ENCODE measurements at places on chromosomes 1 and 21.

DNA sequence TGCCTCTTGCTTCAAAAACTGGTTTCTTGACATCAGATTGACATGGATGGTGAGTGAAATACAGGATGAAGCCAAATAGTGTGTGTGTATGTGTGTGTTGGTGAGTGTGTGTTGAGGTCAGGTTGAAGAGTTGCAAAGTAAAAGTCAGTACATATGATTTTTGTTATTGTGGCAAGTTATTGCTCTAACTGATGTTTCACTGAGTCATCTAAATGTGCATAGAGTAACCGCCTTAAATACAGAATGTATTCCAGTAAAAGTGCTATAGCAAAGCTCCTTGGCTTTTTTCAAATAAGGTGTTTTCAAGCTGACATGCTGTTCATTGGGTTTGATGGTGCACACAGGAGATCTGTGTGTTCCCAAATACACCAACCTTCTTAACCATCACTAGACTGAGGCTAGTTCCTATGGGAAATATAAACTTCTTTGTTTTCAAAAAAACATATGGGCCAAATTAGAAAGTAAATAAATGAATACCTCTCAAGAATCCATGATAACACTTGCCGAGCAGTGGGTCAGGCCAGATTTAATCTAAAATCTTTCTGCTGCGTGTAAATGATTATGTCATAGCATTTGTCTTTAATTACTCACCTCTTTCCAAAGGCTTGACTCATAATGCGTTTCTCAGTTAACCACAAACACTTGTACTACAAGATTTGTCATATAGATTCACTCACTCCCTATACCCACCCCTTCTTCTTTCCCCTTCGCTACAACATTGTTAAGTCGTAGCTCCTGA, 151.1 kb downstream of the LYPLAL1 start:
- DNase-seq: no peak

DNA sequence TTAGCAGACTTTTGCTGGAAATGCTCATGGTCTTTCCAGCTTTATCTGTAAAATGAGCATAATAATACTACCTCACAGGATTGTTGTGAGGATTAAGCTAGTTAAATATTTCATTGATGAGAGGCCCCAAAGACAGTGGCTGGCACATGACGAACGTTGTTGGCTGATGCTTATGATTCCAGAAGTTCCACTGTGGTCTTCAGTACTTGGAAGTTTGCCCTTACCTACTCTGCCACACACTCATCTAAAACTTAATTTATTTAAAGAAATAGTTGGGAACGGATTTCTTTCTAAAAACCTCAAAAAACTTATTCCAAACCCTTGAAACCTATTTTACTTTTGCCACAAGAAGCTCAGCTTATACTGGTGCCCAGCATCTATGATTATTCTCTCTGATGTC, 170.7 kb downstream of the DHRS3 start:
- no peak for DNase-seq

GRCh38 chr1:157469752-157470675, 82.3 kb downstream of the FCRL5 start:
- DNase-seq: no peak

GRCh38 chr1:227465256-227465655, 98.1 kb upstream of the ZNF678 start:
- DNase-seq: no peak

DNA sequence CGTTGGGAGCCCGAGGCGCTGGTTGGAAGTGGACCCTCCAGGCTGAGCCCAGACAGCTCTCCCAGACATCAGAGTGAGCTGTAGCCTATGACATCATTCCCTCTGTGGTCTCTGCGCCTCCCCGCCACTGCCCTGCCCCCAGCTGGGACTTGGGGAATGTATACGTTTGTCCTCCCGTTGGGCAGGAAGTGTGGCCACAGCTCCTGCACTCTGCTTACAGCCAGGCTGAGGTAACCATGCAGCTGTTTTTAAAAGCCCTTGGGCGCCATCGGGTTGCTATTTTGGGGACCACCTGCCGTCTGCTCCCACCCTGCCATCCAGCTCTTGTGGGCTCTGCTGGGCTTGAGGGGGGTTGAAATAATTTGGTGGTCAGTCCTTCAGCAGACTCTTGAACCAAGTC, 7.8 kb downstream of the VASH2 start:
- DNase-seq: no peak

DNA sequence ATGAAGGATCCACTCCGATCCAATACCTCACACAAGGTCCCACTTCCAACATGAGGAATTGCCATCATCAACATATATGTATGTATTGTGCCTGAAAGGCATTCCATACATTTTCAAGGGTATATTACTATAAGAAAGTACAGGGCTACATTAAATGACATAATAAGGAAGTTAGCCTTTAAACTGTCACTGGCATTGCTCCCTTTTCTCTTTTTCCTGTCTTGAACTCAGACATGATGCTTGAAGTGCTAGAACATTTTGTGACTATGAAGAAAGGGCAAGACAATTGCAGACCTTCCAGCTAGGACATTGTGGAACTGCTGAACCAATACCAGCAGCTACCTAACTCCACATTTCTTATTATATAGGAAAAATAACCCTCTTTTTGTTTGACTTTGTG, 2.9 kb upstream of the TSPAN2 start:
- DNase-seq: no peak

- no peak for DNase-seq
Measured at GRCh38 chr1:6860401-6860800, 75.1 kb downstream of the CAMTA1 start.

- DNase-seq: no peak
Measured at GRCh38 chr1:202685641-202686040, 24.6 kb downstream of the SYT2 start.

DNA sequence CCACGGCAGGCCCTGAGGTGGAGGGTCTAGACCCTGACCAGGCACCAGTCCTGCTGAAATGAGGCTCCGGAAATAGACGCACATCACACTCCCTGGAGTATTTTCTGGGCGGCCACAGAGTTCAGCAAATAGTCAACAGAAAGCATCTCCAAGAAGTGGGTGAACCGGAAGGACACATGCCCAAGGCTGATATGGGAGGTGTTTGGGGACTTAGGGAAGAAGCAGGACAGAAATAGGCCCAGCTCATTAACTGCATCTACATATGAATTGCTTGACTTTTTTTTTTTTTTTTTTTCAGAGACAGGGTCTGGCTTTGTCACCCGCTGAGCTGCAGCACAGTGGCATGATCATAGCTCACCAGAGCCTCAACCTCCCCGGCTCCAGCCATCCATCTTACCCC, 36.5 kb upstream of the GPR157 start:
- no peak for DNase-seq

GRCh38 chr1:25180996-25181395, 51.3 kb downstream of the SYF2 start:
- DNase-seq: no peak

DNA sequence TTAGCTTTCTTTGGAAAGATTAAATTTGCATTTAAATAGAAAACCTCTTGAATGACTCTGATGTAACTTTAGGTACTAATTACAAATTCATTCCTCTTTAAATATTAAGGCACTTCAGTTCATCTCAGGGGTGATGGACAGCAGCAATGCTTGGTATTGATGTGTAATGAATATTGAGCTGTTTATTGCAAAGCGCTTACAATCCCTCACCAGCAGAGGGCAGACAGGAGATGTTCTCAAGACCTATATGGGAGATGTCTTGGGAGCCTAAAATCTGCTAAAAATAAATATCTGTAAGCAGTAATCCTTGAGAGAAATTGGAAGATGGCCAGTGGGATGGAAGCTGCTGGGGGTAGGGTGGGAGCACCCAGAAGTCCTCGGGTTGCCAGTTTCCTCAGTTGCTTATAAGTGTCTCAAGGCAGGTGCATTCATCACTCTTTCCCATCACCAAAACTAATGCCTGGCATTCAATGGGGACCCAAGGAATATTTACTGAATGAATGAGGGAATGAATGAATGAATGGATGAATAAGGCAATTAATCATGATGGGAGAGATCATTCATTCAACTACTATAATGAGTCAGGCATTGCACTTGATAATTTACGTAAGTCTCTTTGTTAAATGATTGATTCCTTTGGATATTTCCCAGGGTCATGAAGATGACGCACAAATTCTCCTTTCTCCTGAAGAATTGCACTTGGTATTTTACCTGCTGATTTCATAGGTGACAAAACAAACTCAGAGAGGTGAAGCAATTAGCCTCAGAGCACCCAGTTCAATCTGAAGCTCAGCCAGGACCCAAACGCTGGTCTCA, 2.3 kb downstream of the KLHDC8A start:
- no peak for DNase-seq

DNA sequence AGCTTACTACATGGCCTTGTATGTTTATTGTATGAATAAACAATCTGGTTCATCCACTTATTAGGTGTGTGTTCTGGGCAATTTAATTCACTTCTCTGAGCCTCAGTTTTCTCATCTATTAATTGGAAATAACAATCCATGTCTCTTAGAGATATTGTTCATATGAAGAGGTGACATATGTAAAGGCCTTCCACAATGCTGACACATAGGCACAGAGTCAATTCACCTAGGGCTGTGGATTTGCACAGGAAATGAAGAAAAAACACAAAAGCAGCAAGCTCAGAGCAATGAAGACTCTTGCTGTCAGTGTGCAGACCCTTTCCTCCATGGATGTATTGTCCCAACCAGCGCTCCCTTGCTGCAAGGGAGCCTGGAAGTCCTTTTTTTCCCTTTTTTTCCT, 195.2 kb upstream of the CAMK1G start:
- no peak for DNase-seq

GRCh38 chr1:10105484-10105883, 72.7 kb downstream of the UBE4B start:
- DNase-seq: no peak

GRCh38 chr1:207876131-207876530, 34.8 kb downstream of the CD34 start:
- DNase-seq: no peak

- no peak for DNase-seq
Measured at GRCh38 chr1:36402504-36402890, 4.8 kb upstream of the LSM10 start.

DNA sequence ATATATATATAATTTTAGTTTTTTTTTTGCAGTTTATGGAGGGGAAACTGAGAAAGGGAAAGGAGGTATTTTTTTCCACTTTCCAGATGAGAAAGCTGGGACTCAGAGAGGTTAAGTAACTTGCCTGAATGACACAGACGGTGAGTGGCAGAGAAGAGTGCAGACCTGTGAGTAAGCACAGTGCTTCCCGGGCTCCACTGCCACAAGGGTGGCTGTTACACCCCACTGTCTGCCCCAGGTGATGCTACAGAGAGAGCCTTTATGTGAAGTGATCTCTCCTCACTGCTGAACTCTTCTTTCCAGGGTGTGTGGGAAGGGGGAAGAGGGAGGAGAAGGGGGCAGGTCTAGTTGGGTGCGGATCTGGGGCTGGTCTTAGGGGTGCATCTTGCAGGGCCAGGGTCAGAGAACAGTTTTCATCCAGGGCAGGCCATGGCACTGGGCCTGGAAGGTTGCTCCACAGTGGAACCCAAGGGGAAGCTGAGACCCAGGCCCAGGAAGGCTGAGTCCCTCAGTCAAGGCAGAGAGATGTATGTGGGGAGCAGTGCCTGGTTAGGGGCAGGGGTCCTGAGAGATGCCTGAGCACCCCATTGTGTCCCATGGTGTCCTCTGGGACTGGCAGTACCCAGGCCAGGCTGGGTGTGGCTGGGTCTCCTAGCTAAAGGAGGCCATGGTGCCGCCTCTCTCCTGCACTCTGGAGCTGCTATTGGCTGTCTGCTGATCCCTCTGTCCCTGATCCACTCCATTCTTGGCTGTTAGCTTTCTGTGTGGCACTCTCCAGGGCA, 357.5 kb downstream of the PTPRU start:
- DNase-seq: no peak

- no peak for DNase-seq
Measured at GRCh38 chr1:59779949-59780348, 34.8 kb upstream of the HOOK1 start.

DNA sequence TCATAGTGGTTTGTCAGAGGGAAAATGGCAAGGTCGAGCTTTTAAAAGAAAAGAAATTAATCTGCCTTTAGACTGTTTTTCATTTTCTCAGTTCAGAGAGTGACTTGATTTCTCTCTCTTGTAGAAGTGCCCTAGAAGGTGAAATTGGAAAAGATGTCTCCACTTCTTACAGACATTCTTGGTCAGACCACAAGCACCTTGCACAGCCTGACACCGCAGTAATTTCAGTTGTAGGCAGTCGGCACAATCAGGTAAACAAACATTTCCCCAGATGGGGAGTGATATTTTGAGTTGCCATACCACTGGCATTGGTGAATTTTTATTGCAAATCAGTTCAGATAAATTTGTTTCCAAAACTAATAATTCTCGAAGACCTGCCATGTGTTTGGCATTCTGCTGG, 86.8 kb downstream of the PHTF1 start:
- DNase-seq: no peak

DNA sequence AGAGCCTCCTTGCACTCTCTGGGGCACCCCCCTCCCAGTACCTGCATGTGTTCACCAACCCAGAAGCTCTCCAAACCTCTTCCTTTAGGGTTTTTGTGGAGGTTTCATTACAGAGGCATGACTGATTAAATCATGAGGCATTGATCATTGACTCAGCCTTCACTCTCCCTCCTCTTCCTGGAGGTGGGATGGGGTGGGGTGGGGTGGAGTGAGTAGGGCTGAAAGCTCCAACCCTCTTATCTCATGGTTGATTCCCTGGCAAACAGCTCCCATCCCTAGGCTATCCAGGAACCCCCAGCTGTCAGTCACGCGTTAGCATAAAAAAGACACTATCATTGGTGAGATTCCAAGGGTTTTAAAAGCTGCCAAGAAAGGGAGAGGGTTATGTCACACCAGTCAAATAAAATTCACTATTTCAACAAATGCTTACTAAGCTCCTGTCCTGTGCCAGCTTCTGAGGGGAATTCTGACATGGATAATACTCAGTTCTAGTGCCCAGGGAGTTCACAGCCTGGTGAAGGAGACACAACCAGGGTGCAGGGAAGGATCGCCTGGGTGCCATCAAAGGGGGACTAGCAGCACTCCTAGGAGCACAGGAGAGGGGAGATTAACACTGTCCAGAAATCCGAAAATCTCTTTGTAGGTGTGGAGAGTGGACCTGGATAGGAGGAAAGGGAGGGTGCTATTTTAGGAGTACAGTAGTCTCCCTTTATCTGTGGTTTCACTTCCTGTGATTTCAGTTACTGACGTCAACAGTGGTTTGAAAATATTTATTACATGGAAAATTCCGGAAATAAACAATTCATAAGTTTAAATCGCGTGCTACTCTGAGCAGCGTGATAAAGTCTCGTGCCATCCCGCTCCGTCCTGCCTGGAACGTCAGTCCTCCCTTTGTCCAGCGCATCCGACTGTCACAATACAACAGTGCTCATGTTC, 6.8 kb upstream of the IL24 start:
- no peak for DNase-seq

GRCh38 chr1:199071080-199071479, 432.2 kb downstream of the PTPRC start:
- DNase-seq: no peak

GRCh38 chr1:230386637-230387262, 39.4 kb downstream of the PGBD5 start:
- no peak for DNase-seq

- DNase-seq: no peak
Measured at GRCh38 chr1:20530306-20530705, 22.1 kb upstream of the FAM43B start.
